Osteocyte (in vitro differentiated cells): ENCODE measurements at places on chromosomes 2 and 18. TPM values are rescaled to one million over a fixed set of nuclear protein-coding genes. Genes with fewer than 3 reads are reported as not detected.

Gene TAF1B
- total RNA-seq: 23.0 and 25.9 TPM in 2 replicates

- H3K27me3 ChIP-seq: no peaks in the 10 kb centered on the region
- no peak overlapping the region for H3K27ac ChIP-seq
- peaks cover 24% of the 10 kb centered on the region for H3K4me1 ChIP-seq
- no peak for DNase-seq
- H3K4me3 ChIP-seq: no peak overlapping the region
- H3K36me3 ChIP-seq: peaks cover 12% of the 10 kb centered on the region
Observed at GRCh38 chr2:24886126-24886501, 33.9 kb downstream of the ADCY3 start.

- H3K27ac ChIP-seq: peak overlapping the region; percentile 34
- no peak overlapping the region for H3K4me3 ChIP-seq
- H3K27me3 ChIP-seq: no peaks in the 10 kb centered on the region
Observed at GRCh38 chr2:36513661-36514060, 84.3 kb downstream of the FEZ2 start.

DNA sequence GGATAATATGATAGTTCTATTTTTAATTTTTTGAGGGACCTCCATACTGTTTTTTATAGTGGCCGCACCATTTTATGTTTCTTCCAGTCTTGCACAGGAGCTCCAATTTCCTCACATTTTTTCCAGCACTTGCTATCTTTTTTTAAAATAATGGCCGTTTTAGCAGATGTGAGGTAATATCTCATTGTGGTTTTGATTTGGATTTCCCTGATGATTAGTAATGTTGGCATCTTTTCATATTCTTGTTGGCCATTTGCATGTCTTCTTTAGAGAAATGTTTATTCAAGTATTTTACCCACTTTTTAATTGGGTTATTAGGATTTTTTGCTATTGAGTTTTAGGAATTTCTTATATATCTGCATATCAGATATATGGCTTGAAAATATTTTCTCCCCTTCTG lies 29.9 kb upstream of the NAPG start:
- H3K4me1 ChIP-seq: no peaks in the 10 kb centered on the region
- H3K4me3 ChIP-seq: no peak overlapping the region
- no peaks in the 10 kb centered on the region for H3K36me3 ChIP-seq
- no peak for DNase-seq
- no peak overlapping the region for H3K27ac ChIP-seq
